ENCODE measurements at places on chromosomes 16 and 17.

DNA sequence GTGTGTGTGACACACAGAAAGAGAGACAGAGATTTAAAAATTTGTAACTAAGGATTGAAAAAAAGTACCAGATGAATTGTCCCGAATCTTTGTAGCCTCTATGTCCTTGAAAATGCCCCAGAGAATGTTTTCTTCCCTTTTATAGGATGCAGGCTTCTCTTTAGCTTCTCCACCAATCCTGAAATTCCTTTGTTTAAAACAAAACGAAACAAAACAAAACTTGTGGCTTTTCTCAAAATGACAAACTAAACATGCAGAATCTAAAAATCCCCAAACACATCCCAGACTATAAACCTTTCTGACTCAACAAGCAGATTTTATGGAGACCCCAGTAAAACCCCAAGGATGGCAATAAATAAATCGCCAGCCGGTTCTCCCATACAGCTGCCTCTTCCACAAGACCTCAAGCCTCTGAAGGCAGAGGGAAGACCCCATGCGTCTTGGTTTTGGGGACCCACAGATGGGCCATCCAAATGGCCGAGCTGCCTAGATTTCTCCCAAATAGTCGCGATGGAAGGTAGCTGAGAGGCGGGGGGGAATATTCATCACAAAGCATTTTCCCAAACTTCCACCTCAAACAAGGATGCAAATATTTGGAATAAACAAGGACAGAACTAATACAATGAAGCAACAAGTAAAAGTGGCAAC lies 269.5 kb upstream of the FOXF1 start:
- no peak for DNase-seq

- DNase-seq, result peak; percentile 48
Observed at GRCh38 chr17:73595479-73595878, 48.8 kb downstream of the SDK2 start.

DNA sequence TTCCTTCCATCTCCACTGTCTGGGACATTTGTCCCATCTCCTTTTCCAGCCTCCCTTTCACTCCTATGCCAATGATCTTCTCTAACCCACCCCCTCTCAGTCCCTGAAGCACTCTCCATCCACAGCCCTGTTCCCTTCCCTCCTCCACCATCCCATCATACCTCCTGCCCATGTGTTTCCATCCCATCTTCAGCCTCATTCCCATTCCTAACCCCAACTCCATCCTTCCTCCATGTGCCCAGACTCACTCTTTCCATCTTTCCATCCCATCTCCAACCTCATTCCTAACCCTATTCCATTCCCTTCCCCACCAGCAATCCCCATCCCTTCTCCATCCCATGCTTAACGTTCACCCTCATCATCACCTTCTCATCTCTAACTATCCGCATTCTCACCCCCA lies 4.3 kb downstream of the IL27 start:
- DNase-seq, result no peak

DNA sequence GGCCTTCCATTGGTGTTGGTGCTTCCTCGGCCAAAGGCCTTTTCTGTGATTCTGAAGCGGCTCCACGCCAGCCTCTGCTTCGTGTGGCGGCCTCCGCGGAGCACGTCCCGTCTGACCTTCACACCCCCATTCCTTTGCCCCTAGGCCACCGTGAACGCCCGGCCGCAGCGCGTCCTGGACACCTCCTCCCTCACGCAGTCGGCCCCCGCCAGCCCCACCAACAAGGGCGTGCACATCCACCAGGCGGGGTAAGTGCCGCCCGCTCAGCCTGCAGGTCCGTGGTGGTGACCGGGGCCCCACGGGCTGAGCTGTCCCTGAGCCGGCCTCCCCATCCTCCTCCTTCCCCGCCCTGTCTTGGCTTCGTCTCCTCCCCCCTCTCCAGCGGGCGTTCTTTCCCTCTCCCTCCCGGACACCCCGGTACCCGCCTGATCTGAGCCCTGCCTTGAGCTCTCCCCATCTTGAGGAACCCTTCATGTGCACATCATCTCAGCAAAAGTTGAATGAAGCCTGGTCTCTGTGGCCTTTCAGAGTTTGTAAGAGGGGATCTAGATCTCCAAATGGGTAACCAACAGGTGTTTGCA lies 69.0 kb upstream of the CHMP6 start:
- no peak for DNase-seq

GRCh38 chr17:49515196-49515770 lies 20.2 kb downstream of the NGFR start:
- DNase-seq, result peak; percentile 53

GRCh38 chr17:17742133-17742621 lies 60.9 kb downstream of the RAI1 start:
- no peak for DNase-seq

DNA sequence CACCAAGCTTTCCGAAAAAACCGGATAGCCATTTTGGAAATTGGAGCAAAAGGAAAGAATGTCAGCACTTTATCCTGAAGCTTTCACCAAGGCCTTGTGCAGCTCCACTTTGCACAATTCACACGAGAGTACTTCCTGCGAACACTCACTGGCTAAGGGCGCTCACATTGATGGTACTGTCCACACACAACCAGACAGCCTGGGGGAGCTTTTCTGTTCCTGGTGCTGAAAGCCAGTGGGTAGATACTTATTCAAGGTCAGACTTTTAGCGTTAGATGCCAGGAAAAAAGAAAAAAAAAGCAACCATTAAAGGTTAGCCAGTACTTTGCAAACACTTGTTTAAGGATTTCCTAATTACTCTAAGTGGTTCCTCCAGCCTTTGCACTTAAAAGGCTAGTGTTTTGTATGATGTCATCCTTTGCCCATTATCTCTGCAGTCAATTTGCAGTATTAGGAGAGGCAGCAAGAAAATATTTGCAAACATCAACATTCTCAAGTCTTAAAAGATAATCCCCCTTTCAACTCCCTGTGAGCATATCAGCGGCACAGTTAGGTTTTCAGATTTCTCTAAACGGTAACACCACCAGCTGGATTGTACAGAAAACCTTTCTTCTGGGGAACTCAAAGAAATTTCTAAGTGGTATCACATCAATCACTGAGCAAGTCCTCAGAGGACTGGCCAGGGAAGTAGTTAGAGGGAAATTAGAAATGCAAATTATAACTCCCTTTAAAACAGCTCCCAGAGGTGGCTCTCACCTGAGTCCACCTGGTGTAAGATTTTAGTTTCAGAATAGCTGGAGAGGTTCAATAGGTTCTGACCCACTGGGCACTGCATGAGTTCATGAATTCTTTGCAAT lies 243.4 kb upstream of the IRX5 start:
- no peak for DNase-seq

- no peak for DNase-seq
Observed at GRCh38 chr16:70687102-70687511, 1.3 kb upstream of the MTSS2 start.

- no peak for DNase-seq
Observed at GRCh38 chr16:49653173-49653570, 202.7 kb downstream of the ZNF423 start.

- DNase-seq, result no peak
Observed at GRCh38 chr16:3780570-3780969, 63.2 kb upstream of the TRAP1 start.

DNA sequence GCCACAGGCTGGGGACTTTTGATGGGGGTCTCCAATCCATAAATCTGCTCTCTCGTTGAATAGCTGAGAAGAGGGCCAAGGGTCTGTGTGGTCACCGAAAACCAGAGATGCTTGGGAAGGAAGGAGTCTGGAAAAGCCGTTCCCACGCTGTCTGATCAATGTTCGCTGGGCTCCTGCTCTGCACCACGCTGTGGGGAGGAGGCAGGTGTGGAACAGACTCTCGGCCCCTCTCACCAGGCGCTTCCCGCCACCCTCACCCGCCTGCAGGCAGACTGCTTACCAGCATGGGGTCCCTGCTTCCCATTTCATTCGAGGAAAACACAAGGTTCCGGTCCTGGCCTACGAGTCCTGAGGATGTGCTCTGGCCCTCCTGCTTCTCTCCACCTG lies 702 bp upstream of the ALDH3A1 start:
- no peak for DNase-seq

- DNase-seq, result no peak
Observed at GRCh38 chr17:30886187-30886586, 19.9 kb downstream of the TEFM start.

- DNase-seq, result no peak
Observed at GRCh38 chr17:56468840-56469239, 124.7 kb upstream of the NOG start.

- DNase-seq, result no peak
Observed at GRCh38 chr17:33696102-33696501, 403.0 kb upstream of the ASIC2 start.

DNA sequence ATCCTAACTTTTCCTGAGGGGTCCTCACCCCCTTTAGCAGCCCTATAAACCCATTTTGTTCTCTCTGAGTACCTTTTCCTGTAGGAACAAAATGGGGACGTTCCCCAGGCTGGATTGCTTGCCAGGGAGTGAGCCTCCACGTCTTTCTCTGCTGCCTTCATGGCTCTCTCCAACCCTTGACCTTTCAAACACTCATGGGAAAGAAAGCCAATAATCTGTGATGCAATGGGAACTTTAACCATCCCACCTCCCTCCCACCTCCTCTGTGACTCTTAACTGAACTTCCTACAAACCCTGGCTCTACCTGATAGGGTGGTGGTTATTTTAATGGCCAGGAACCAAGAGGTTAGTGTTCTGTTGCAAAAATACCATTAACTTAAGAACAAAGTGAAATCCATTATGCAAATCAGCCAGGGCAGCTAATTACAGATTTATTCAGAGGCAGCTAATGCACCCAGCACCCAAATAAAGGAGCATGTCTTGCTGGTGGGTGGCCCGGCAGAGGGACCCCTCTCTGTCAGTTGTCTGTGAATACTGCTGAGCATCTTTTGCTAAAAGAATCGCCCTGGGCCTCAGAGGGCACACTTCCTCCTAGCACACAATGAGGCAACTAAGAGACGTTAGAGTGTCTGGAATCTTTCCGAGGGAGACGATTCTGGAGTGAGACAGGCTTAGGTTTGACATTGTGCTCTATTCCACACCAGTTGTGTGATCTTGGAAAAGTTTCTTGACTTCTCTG lies 3.0 kb downstream of the PIPOX start:
- DNase-seq, result no peak

DNA sequence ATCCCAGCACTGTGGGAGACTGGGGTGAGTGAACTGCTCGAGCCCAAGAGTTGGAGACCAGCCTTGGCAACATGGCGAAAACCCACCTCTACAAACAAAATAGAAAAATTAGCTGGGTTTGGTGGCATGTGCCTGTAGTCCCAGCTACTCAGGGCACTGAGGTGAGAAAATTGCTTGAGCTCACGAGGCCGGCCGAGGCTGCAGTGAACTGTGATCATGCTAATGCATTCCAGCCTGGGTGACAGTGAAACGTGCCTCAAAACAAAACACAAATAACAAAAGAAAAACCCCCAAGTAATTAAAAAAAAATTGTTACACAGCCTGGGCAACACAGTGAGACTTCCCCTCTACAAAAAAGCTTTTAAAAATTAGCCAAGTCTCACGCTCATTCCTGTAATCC lies 5.0 kb downstream of the CCDC47 start:
- DNase-seq, result peak; percentile 24

DNA sequence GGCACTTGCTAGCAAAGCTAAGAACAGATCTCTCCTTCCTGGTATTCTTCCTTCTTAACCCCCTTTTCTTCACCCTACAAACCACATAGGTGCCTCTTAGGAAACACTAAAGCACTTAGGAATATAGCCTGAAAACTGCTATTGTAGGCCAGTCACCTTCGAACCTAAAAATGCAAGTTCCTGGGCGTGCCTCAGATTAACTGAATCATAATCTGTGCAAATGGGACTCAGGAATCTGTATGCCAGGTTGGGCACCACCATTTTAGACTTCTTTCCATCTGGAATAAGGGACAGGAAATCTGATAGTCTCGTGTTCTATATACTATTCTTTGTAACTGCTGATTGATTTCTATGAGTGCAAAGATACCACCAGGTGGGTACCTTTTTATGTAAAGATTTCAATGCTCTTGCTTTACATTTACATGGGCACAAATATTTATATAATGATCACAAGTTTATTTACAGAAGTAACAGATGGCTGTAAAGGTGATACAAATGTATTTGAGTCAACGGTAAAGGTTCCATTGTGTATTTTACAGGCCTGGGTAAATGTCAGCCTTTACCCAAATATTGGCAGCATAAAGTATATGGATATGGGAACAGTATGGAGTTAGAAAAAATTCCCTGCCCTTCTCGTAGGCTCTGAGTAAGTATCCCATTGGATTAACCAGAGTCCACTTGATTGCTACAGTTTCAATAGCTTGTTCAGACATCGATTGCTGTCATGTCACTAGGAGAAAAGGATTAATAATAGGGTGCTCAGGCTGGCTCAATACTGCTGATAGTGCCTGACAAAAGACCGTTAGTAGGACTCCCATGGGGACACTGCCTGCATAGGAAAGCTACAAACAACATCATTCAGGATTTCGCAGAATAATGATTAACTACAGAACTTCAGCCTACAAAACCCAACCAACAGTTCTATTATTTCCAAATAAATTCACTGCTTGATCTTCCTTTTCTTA lies 124.7 kb downstream of the SNX11 start:
- DNase-seq, result no peak
